ENCODE measurements at places on chromosomes 5 and 9. TPM values are rescaled to one million over a fixed set of nuclear protein-coding genes. Genes with fewer than 3 reads are reported as not detected.

CRHBP gene
- total RNA-seq, result 0.26 TPM

DNA sequence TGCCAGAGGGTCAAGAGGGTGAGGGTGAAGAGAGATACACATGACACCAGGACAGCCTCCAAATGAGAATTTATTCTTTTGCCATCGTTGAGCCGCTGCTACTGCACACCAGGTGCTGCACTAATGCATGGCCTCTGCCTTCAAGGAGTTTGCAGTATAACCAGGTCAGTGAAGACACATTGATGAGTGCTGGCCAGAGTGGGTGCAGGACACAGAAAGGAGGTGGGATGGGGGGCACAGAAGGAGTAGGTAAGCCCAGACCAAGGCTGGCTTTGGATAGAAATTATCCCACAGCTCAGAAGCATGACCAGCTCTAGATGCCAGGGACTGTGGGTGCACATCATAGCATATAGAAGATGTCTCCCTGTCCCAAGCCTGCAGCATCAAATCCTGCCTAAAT lies 38.0 kb downstream of the FOXI1 start:
- H3K4me3 ChIP-seq, result no peak overlapping the region
- no peaks in the 10 kb centered on the region for H3K27me3 ChIP-seq
- no peak for DNase-seq
- H3K36me3 ChIP-seq, result no peaks in the 10 kb centered on the region
- H3K4me1 ChIP-seq, result no peaks in the 10 kb centered on the region

- H3K36me3 ChIP-seq, result no peaks in the 10 kb centered on the region
- H3K27ac ChIP-seq, result no peak overlapping the region
- no peaks in the 10 kb centered on the region for H3K27me3 ChIP-seq
- no peak overlapping the region for H3K4me3 ChIP-seq
- DNase-seq, result no peak
- no peaks in the 10 kb centered on the region for H3K4me1 ChIP-seq
Observed at GRCh38 chr5:155079698-155080097, 66.1 kb downstream of the KIF4B start.

DNA sequence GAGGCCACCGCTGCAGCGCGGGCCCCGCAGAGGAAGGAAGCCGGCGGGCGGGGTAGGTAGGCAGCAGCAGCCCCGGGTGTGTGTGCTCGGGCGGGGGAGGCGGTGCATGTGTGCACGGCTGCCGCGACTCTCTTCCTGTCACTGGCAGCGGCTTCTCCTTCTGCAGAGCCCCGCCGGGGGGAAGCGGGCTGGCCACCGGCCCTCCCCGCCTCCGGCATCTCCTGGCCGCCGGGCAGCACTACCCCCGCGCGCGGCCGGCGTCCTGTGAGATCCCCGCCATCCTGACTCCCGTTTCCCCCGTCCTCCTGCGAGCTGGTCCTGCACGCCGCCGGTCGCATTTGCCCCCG lies 315 bp downstream of the PIK3R1 start:
- peak overlapping the region; percentile 99 for H3K27ac ChIP-seq
- H3K27me3 ChIP-seq, result no peaks in the 10 kb centered on the region
- peaks cover 18% of the 10 kb centered on the region for H3K4me1 ChIP-seq
